ENCODE measurements at places on chromosomes 5 and 9.

GRCh38 chr9:130023144-130023787, 19.7 kb downstream of the FNBP1 start:
- no peak for DNase-seq

- peak; percentile 59 for DNase-seq
Observed at GRCh38 chr5:174355208-174355612, 309.7 kb downstream of the NSG2 start.

DNA sequence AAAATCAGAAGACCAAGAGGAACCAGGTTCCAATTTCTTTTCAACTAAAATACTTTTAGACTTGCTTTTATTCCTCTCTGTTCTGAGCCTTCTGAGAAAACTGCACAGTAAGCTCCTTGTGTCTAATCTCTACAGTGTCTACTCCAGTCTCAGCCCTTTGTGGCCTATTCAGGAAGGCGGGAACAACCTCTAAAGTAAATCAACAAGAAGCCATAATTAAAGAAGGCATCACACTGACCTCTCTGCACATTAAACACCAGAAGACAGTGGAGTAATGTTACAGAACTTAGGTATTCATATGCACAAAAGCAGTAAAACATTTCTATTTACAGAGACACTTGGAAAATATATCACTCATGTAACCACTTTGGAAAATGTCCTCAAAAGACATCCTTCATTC, 14.9 kb downstream of the XPA start:
- no peak for DNase-seq

- no peak for DNase-seq
Observed at GRCh38 chr5:136528481-136529030, 163.2 kb upstream of the TRPC7 start.

Data from fibroblast of skin of left biceps (primary cell).